ENCODE measurements at places on chromosomes 1 and 21.

DNA sequence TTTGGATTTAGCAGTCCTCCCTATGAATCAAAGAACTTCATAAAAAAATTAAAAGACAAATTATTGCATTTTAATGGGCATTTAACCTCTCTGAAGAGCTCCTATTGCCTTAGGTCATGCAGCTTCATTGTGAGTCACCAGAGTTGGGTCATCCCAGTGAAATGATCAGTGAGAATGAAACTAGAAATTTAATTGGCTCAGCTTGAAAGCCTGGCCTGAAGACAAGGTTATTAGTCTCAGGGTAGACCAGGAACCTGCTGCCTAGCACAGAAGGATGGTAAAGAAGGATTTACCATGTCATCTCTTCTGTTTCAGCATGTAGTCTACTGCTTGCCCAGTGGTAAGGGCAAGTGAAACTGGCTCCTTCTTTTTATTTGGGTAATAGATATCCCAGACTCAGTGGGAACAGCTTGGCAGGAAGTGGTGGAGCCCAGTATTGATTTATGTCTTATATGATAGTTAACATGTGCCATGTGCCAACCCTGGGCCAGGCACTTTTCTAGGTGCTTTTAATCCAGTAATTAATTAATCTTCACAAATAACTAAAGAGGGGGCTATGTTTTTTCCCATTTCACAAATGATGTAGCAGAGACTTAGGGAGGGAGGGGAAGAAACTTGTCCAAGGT lies 23.6 kb downstream of the LAMC2 start:
- no peak for DNase-seq

DNA sequence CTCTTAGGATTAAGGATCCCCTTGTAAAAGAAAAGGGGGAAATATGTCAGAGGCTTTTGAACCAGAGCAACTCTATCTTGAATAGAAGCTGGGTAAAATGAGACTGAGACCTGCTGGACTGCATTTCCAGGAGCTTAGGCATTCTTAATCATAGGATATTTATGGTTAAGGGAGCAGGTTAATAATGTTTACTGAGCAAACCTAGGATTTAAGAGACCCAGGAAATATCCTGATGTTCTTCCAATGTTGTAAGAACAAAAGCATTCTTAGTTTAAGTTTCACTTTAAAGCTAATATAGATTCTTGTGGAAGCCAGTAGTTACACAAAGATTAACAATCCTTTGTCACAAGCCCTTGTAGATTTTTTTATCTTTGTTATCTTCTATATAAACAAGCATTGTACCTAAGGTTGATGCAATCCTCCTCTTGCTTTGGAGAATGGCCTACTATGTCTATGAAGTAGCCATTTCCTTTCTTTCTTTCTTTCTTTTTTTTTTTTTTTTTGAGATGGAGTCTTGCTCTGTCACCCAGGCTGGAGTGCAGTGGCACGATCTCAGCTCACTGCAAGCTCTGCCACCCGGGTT lies 570.2 kb upstream of the BEND5 start:
- no peak for DNase-seq

DNA sequence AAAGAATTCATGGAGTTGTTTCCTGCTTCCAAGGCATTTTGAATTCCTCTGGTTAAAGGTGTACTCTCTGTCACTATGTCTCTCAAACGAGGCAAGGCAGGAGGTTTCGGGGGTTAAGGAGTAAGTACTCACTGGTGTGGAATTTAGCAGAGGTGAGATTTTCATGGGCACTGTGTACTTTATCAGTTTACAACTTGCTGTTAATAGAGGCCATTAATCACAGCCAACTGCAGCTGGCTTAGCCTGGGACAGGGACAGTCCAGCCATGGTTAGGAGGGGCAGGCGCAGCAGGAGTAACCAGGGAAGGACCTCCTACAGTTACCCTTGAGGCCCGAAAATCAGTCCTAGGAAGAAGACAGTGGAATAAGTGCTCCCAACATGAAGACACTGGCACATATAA lies 18.1 kb upstream of the TMEM9 start:
- DNase-seq = no peak

DNA sequence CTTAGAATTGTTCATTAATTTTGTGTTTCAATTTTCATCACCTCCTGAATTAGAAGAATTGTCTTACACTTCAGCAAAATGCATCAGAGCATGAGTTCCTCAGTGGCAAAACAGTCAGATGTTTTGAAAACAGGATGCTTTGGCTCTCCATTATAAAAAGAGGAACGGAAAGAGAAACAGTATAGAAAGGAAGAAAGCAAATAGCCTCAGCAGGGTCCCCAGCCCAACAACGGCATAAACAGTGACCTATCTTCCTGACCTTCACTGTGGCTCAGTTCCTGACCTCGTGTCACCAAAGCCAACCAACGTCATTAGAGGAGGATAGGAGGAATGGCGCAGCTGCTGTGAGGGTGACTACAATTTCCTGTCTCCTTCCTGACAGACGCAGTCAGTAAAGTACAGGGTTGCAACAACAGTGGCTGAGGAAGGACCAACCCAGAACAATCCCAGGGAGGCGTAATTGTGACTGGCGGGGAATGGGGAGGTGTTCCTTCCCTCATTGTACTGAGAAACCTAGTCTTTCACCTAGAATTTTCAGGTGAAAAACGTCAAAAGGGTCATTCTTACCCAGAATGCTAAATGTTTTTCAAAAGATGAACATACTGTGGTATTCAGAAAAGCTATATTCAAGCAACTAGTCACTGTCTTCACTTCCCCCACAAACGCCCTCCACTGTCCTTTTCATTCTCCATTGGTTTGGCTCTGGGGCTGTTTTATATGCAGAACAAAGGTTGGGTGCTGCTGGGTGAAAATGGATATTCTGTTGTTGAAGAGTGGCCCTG lies 197.9 kb upstream of the SGIP1 start:
- no peak for DNase-seq

DNA sequence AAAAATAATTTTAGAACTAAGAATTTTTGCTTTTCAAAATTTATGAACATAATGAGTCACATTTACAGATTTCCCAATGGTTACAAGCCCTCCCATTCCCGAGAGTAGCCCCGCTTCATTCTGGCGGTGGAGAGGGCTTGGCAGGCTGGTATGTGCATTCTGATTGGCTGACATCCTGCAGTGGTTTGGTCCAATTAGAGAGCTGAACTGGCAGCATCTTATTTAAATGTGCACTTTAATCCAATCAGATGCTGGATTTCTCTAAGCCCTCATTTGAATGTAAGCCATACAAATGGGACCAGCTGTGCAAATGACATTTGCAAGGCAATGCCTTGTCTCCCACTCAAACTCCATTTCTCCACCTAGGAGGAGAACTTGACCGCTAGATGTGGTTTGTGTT lies 18.0 kb upstream of the TRIM17 start:
- DNase-seq = no peak

GRCh38 chr1:47710329-47711071 lies 272.7 kb downstream of the FOXD2 start:
- no peak for DNase-seq

DNA sequence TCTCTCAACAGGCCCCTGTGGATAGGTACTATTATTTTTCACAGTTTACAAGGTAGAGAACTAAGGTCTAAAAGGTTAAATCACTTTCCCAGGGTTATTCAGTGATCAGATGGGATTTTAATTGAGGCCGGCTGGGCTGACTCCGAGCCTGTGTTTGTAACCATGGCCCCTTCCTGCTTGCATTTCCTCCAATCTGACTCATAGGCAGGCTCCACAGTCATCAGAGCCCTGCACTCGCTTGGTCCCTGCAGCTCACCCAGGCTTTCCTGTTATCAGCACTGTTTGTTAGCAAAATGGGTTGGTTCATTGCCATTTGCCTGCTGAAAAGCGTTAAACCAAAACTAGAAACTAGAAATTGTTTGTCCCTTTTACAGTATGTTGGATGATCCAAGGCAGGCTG lies 41.4 kb upstream of the LMX1A start:
- no peak for DNase-seq

DNA sequence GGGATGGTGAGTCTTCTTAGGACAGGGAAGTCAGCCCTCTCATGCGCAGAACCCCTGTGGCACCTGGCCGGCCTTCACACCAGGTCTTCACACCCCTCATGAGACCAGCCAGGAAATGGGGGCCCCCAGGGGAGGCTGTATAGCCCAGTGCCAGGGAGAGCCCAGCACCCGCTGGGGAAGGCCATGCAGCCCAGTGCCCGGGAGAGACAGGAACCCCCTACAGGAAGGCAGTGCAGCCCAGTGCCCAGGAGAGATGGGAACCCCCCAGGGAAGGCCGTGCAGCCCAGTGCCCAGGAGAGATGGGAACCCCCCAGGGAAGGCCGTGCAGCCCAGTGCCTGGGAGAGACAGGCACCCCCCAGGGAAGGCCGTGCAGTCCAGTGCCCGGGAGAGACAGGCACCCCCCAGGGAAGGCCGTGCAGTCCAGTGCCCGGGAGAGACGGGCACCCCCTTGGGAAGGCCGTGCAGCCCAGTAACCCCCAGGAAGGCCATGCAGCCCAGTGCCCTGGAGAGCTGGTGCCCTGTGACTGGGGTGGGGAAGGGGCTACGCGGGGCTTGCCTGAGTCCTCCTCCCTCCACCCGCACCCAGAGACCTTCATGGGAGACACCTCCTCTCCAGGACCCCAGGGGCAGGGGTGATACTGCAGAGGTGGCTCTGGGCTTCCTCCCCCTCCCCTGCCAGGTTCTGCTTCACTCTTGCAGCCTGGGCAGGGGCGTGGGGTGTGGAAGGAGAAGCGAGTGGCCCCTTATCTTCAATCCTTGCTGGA lies 110.5 kb upstream of the COL6A1 start:
- DNase-seq = no peak

- DNase-seq = no peak
Measured at GRCh38 chr21:13937236-13937635, 273.5 kb downstream of the LIPI start.

DNA sequence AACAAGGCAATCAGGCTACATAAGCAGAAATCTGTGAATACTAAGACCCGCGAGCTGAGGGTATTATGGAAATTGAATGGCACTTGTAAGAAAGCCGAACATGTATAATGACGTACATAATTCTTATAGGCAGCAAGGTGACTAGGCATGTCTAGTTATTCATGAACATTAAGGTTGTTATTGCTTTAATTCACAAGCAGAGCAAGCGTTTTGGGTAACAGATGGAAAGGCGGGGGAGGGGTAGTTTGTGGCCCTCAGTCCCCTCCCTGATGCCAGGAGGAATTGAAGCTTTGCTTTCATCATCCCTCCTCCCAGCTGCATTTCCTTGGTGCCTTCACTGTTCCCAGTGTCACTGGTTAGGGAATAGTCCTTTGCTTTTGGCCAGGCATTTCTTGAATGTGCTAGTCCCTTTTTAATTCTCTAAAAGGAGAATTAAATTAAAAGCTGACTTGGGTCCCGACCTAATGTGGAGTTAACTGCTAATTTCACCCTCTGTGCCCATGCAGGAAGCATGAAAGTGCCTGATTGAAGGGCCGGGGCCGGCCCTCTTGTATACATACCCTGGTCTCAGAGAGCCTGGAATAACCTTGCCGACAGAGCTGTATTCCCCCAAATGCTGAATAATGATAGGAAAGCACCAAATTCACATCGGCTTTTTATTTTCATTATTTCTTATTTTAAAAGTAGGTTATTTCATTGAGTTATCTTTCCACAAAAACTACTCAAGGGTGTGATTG lies 42.5 kb downstream of the RYR2 start:
- DNase-seq = no peak

DNA sequence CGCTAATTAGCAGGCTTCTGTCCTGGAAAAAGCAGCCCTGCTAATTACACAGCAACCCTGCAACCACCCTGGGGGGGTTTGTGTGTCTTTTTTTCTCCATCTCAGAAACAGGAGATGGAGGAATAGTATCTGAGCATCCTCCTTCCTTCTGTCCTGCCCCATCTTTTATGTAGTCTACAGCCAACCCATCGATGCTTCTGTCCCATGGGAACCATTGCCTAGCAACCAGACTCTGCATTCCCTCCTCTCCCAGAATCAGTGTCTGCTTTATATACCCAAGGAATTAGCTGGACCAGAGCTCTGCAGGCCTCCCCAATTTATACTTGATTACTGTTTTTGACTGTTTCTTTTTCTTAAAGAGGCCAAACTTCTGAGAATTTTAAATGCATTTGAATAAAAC lies 35.1 kb downstream of the LRRC38 start:
- DNase-seq = no peak

DNA sequence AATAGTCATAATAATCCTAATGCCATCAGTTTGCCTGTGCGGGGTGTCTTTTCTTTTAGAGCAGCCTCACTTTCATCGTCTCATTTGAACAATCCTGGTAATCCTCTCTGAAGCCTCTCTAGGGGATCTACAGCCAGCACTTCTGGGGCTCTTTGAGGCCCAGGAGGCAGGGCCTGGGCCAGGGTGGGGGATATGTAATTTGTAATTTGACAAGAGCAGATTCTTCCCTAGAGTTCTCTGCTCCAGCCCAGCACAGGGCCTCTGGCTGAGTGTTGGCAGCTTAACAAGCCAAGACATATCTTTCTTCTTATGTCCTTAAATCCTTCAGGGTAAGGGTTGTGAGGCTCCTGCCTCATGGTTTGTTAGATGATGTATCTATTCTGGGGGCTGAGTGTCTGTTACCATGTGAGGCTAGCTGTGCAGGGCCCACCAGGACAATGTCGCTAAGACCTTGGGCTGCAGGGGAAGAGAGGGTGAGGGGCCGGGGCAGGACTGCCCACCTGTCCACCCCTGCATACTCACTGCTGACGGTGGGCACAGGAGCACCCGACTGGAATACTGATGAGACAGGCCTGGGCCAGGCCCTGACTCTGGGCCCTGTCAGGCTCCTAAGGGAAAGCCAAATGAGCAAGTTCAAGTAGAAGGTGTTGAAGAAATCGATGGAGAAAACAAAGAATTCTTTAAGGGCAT lies 45.3 kb upstream of the PARP1 start:
- no peak for DNase-seq

DNA sequence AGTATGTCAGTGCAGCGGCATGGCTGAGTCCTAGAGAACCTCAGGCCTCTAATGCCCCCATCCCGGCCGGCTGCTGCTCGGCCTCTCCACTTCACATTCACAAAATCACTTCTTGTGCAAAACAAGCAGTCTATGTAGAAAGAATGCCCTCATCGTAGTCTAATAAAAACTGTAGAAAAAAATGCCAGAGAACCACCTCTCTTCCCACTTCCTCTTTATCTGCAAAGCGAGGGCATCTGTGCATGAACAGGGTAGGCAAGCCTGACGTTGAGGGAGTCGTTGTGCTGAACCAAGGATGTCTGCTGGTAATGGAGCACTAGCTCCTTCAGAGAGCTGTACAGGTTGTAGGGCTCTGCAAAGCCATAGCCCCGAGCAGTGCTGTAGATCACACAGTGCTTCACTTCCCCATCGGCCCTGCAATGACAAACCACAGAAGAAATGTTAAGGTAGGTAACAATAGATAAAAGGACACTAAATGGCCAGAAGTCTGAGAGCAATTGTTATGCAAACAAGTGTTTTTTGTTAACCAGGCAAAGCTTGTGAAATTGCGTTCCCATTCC lies 88.9 kb downstream of the PIK3R3 start:
- no peak for DNase-seq

Data from cortex of kidney (tissue), 1 donor.